ENCODE measurements at places on chromosomes 1 and 21.
A peak's percentile ranks its signal among the peaks of the same experiment; 100 is the strongest.

DNA sequence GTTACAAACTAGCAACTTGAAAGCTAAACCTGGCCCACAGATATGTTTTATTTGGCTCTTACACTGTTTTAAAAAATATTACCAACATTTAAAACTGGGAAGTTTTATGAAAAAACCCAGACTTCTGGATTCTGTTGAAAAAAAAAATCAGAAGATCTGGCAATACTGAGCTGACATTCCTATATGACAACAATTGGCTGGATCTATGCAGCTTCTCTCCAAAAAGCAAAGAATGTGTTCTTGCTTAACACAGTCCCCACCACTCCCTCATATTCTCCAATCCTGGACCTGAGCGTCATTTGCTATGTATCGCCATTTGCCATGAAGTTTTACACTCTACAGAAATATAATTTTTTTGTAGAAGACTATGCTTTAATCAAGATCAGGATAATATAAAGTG lies 859.6 kb downstream of the LTN1 start:
- DNase-seq: no peak

DNA sequence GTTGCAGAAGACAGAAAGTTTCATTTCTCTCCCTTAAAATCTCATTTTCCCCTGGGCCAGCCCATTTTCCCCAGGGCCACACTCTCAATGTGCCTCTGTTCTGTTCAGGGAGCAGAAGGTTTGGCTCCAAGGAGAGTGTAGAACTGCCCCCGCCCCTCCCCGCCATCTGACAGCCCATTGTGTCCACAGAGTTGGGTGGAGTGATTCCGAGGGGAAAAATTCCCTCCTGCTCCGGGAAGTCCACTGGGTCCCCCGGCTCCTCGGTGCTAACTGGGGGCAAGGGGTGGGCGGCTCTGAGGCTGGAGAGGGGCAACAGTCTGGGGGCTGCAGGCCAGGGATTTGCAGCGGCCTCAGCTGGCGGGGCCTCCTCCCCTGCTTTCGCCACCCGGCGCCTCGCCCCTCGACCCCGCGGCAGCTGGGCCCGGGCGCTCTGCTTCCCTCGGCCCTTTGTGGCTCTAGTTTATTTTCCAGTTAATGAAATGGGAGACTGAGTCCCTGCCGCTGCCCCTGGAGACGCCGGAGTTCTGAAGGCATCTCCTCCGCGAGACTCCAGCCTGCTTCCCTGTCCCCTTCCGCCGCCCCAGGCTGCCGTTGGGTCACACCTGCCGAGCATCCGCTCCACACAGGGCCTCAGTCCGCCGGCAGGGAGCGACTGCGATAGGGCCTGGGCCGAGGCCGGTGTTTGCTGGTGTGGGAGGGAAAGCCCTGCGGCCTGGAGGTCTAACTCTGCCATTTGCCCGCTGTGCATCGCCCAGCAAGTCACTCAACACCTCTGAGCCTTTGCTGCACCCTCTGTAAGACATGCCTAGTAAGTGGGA lies 14.7 kb upstream of the KIRREL1 start:
- DNase-seq: no peak

- no peak for DNase-seq
These were observed 644.2 kb downstream of the PTPRU start for GRCh38 chr1:29880556-29880955.

GRCh38 chr1:19458815-19459417 lies 26.4 kb downstream of the CAPZB start:
- no peak for DNase-seq

GRCh38 chr1:217891966-217892365 lies 260.8 kb downstream of the SPATA17 start:
- DNase-seq: no peak

- no peak for DNase-seq
These were observed 242.0 kb downstream of the RHOU start for GRCh38 chr1:228977307-228977706.

GRCh38 chr21:33971492-33972013 lies 55.9 kb upstream of the ATP5PO start:
- DNase-seq: no peak

DNA sequence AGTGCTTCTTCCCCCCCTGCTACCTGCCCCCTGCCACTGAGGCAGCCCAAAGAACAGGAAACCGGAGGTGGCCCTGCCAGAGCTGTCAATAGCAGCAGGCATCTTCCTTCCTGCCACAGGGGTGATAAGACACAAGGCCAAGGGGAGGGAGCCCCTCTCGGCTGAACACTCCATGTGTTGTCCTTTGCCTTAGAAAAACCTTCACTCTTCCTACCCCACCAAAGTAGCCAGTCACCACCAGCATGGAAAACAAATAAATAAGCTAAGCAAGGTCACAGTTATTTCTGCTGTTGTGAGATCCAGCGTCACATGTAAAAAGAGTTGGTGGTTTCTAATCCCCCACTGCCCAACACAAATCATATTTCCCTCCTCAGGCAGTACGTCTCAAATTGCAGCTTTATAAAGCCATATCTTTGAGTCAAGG lies 104.8 kb upstream of the DPT start:
- no peak for DNase-seq

DNA sequence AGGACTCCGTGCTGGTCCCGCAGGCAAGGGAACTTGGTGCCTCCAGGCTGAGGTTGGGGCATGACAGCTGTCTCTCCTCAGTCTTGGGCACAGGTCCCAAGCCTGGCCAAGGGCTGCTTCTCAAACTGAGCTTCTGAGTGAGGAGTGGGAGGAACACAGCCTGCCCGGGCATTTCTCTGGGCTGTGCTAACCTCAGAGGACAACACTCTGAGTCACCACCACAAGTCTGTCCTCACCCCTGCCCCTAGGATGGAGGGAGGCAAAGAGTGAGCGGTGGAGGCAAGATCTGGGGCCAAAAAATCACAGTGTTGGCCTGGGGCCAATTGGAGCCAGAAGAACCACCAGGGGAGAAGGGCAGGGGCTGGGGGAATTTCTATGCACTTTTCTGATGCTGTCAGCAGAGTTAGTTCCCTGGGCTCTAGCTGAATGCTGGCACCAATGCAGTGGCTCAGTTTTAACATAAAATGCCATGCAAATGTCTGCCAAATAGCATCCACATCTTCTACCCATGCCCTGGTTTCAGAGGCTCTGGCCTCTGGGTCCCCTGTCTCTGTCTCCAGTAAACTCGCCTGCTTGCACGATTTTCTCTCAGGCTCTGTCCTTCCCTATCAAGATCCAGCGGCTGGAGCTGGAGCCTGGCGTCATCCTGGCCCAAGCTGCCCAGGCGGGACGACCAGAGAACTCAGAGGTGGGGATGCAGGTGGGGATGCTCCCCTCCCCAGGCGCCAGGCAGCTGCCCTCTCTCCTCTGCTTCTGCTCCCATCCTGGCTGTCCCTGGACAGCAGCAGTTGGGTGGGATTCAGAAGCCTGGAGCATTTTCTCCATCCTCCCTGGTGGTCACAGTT lies 11.0 kb upstream of the CDK18 start:
- peak; percentile 81 for DNase-seq

DNA sequence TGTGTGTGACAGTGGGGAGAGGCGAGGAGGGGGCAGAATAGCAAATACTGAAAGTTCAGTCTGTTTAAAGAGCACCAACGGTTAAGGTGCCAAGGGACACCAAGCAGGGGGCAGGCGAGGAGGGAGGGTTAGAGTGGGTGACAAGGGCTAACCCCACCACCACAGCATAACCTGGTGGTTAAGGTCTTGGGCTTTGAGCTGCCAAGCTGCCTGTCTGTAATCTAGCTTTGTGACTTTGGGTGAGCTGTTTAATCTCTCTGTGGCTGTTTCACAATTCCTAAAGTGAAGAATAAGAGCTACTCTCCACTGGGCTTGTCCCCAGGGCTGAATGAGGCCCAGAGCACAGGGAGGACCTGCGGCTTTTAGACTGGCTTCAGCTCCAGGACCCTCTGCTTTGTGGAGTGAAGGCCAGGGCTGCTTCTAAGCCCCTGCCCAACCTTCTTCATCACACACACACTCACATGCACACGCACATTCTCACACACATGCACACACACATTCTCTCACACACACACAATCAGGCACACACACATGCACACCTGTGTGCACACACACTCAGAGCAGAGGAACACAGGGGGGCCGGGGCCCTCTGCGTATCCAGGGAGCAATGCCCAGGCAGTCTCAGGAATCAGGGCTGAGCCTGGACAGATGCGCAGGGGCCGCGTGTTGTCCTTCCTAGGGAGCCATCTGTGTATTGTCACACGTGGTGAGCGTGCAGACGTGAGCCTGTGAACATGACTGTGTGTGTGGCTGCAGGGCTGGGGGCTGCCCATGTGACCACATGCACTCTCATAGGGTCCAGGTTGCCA lies 101.6 kb upstream of the TARDBP start:
- DNase-seq: no peak

DNA sequence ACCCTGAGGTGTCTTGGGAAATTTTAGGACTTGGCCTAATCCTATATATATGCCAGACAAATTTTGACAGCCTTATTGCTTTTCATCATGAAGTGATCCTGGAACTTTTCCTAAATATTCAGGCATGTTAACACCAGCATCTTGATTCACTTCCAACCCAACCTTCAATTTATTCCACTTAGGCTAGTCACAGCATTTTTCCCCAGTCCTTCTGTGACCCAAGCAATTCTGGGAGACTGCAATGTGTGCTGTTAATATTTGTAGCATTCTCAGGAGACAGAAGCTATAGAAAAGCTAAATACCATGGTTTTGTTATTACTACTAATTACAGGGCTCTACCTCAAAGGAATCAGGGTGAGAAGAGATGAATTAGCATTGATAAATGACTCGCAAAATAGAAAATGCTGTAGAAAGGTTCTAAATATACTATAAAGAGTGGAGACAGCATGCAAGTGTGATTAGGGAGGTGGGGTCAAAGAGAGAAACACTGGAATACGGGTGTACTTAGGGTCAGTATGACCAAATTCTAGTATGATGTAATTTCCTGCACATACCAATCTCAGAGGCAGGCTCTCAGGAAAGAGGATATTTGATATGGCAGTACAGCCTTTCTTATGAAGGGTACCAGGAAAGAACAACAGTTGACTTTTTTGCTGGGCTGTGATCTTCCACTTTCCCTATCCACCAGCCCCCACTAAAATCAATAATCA lies 29.1 kb downstream of the PRRX1 start:
- no peak for DNase-seq

GRCh38 chr1:3365523-3366125 lies 88.8 kb upstream of the ARHGEF16 start:
- no peak for DNase-seq

DNA sequence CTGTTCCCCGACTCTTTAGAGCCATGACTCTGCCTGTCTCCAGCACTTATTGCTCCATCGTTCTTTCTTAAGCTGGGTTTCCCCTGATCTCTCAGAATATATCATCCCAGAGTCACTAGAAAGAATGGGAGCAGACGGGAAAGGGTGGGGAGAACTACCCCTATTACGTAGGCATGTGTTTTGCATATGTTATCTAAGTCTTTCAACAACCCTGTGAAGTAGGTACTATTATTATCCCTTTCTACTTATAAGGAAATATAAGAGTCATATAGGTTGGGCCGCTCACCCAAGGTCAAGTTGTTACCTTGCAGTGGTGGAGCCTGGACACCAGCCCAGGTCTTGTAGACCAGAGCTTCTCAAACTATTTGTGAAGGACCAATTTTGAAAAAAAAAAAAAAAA lies 38.7 kb downstream of the ELF3 start:
- DNase-seq: no peak

DNA sequence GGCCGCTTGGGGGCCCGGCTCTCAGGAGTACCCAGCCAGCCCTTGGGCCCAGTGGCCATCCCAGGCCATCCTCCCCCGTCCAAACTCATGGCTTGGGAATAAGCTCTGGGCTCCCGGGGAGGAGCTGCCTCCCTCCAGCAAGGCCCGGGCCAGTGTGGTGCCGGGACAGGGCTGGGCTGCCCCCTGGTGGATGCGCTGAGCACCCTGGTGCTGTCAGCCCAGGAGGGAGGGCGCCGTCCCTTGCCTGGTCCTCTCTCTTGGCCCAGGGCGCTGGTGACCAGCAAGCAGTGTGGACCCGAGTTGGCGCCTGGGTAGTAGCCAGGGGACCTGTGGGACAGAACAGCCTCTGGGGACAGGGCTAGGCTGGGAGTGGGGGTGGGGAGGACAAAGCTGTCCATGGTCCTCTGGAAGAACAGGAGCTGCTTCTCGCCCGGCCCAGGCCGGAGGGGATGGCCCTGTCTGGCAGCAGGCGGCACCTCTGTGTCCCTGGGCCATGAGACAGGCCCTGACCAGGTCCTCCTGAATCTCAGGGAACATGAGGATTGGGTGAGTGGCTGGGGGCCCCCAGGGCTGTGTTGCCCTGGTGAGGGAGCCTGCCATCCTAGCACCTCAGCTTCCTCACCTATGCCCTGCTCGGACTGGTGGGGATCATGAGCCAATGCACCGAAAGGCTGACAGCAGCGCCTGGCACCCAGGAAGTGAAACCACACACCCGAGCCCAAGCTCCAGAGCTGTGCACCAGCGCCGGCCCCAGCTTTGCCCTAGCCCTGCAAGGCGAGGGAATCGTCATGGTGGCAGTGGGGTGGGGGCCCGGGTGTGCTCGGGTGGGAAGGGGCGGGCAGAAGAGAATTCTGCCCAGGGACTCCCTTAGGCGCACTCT lies 9.4 kb downstream of the MORN1 start:
- peak; percentile 82 for DNase-seq
